Retinal pigment epithelial cell (primary cell): ENCODE measurements at places on chromosomes 16 and 17.

GRCh38 chr17:30981531-30982519, 11.0 kb downstream of the RNF135 start:
- DNase-seq = no peak

GRCh38 chr17:75751676-75752404, 13.2 kb downstream of the GALK1 start:
- DNase-seq = no peak

DNA sequence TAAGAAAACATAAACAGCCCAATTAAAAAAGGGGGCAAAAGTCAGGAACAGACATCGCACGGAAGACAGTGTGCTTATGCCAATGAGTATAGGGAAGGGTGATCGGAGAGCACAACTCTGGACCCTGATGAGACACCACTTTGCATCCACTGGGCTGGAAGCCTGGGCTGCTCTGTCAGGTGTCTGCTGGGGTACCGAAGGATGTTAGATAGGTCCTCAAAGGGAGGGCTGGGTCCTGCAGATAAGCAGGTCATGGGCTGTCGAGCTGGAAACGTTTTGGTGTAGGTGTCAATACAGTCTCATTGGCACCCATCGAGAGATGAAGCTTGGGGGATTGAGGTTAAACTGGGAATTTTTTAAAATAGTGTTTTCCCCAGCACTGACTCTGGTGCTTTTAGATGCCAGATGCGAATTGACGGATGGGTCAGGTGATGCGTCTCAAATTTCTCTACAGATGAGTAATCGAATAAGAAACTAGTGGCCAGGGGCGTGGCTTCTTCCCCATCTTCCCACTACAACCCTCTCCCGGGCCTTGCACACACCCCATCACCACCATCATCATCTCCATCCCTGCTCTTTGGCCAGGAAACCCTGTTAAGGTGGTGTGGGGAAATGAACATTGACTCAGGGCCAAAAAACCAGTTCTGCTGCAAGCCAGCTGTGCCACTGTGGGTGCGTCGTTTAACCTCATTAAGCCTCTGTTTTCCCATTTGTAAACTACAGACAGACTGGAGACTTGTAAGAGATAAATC, 47.8 kb upstream of the IRF8 start:
- DNase-seq = no peak

DNA sequence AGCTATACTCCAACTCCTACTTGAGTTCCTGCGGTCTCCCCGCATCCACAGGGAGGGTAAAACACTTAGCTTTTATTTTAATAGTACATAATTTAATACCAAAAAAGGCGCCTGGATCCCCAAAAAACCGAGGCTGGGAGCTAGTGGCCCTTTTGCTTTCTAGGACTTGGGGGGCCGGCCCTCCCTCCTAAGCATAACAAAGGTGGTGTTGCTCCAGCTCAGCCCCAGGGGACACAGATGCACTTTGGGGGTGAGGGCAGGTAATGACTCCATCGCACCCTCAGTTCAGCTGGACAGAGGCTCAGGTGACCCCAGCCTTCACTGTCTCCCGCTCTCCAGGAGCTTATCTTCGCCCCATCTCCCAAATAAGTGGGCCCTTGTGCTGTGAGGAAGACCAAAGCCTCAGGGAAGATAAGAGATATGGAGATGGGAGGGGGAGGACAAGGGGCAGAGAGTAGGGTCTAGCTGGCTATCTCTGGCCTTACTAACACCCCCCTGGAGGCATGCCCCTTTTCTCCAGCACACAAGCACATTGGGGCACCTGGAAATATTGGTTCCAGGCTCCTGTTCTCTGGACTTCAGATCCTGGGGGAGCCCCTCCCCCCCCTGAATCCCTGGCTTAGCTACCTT, 2.8 kb upstream of the NHERF1 start:
- no peak for DNase-seq

DNA sequence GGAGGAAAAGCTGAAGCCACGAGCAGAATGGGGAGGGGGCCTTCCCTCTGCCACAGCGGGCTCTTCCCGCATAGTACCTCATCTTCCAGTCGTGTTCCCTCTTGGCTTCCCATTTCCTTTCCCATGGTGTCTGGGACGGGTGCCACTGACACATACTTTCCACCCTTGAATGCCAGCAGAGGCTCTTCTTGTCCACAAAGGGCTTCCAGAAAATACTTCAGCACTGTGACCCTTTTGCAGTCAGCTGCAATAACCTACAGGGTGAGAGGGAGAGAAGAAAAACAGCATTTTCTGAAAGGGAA, 30.7 kb downstream of the HIC1 start:
- DNase-seq = no peak
